ENCODE measurements at places on chromosomes 5 and 9. TPM values are rescaled to one million over a fixed set of nuclear protein-coding genes. Genes with fewer than 3 reads are reported as not detected.

- H3K4me3 ChIP-seq, result no peak overlapping the region
- peaks cover 18% of the 10 kb centered on the region for H3K4me1 ChIP-seq
- no peaks in the 10 kb centered on the region for H3K27me3 ChIP-seq
These were observed 6.1 kb upstream of the ZNF79 start for GRCh38 chr9:127418037-127418471.

Gene ZCCHC9
- total RNA-seq, result 30.3 TPM

Gene MARVELD2
- total RNA-seq, result 48.7 TPM

DNA sequence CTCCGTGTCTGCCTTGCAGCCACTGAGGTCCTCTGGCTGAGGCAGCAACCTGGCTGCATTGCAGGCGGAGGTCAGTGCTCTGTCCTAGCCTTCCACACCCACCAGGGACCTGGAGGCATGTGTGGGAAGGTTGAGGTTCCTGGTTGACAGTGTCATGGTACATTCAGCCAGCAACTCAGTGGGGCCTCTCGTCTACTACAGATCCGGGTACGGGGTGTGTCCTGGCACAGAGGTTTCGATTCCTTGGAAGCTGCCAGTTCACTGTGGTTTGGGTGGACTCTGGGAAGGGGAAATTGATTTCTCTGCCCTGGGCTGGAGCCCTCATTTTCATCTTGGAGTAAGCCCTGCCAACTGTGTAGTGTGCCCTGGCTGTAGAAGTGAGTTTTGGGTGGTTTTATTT, 45.1 kb downstream of the PDE8B start:
- peak; percentile 13 for DNase-seq
- no peak overlapping the region for H3K27ac ChIP-seq
- no peak overlapping the region for H3K4me3 ChIP-seq

GRCh38 chr5:89604342-89604741, 721.4 kb upstream of the MEF2C start:
- no peaks in the 10 kb centered on the region for H3K4me1 ChIP-seq
- no peak for DNase-seq
- H3K27ac ChIP-seq, result no peak overlapping the region
- no peaks in the 10 kb centered on the region for H3K36me3 ChIP-seq

Gene UBAP1
- 37.8 TPM for total RNA-seq

Gene CCDC187
- total RNA-seq, result 0.41 TPM

DNA sequence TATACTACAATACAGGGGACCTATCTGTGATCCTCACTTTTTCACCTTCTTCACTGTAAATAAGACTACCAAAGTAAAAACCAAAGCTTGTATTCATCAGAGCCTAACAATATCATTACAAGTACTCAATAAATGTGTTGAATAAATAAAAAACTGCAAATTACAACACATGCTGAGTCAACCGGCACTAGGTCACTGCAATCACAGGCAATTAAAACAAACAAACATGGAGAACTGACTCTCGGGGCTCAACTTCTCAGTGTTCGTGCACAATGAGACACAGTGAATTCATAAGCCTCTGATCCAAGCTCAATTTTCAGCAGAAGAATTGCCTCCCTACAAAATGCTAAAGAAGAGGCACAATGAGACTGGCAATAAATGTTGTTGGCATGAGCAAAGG, 69.2 kb downstream of the CDK5RAP2 start:
- DNase-seq, result no peak
- H3K4me3 ChIP-seq, result no peak overlapping the region
- H3K27me3 ChIP-seq, result no peaks in the 10 kb centered on the region

Gene CNTLN
- 2.2 TPM for total RNA-seq

GRCh38 chr5:131384616-131385214, 120.9 kb downstream of the CDC42SE2 start:
- H3K27ac ChIP-seq, result no peak overlapping the region
- no peaks in the 10 kb centered on the region for H3K36me3 ChIP-seq
- no peak overlapping the region for H3K4me3 ChIP-seq
- H3K4me1 ChIP-seq, result peaks cover 37% of the 10 kb centered on the region
- DNase-seq, result no peak

- H3K36me3 ChIP-seq, result no peaks in the 10 kb centered on the region
- no peaks in the 10 kb centered on the region for H3K4me1 ChIP-seq
- H3K4me3 ChIP-seq, result no peak overlapping the region
- H3K27ac ChIP-seq, result no peak overlapping the region
- no peaks in the 10 kb centered on the region for H3K27me3 ChIP-seq
- no peak for DNase-seq
These were observed 239.3 kb upstream of the GRIN3A start for GRCh38 chr9:101977614-101978210.

Gene CDH12
- total RNA-seq, result not detected

Gene PCDHB4
- 0.68 TPM for total RNA-seq

Gene KIF20A
- total RNA-seq, result 1.9 TPM

DNA sequence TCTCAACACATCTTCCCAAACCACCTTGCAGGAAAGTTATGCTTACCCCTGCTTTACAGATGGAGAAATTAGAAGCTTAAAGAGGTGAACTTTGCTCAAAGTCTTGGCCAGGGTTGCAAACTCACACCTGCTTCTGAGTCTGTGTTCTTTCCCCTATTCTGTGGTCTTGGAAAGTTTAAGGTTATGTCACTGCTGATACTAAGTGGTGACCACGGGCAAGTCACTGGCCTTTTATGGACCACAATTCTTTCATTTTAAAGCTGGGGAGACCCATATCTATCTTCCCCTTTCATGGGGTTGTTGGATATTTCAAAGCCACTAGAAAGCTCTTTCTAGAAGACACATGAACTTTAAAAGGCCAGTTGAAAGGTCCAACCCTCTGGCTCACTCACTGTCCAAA, 95.4 kb upstream of the KLF4 start:
- DNase-seq, result no peak
- no peak overlapping the region for H3K27ac ChIP-seq

GRCh38 chr9:103243553-103243952, 248.4 kb downstream of the CYLC2 start:
- H3K36me3 ChIP-seq, result no peaks in the 10 kb centered on the region
- H3K27ac ChIP-seq, result no peak overlapping the region
- no peaks in the 10 kb centered on the region for H3K27me3 ChIP-seq
- H3K4me1 ChIP-seq, result no peaks in the 10 kb centered on the region
- H3K4me3 ChIP-seq, result no peak overlapping the region
- DNase-seq, result no peak

DNA sequence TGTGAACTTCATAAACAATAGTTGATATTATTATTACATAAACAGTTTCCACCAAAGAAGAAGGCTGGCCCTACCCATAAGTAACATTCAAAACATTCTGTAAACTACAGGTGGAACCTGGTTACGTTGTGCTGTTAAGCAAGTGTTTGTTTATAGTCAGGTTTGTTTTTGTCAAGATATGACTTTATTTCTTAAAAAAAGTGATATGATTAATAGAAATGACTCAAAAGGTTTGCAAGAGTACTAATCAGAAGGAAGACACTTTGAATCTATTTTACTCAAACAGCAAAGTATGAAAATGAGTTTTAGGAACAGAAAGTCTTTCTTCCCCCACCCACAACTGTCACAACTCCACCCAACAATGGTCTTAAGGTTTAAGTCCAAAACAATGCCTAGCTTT, 220.8 kb downstream of the PLK2 start:
- no peak for DNase-seq
- no peaks in the 10 kb centered on the region for H3K4me1 ChIP-seq
- H3K4me3 ChIP-seq, result no peak overlapping the region
- H3K27me3 ChIP-seq, result no peaks in the 10 kb centered on the region

GRCh38 chr5:140186267-140186671, 11.3 kb downstream of the CYSTM1 start:
- H3K27ac ChIP-seq, result no peak overlapping the region
- no peaks in the 10 kb centered on the region for H3K27me3 ChIP-seq
- no peak for DNase-seq
- no peak overlapping the region for H3K4me3 ChIP-seq
- H3K4me1 ChIP-seq, result peaks cover 38% of the 10 kb centered on the region

GRCh38 chr9:34989946-34990635, 546 bp downstream of the DNAJB5 start:
- H3K4me1 ChIP-seq, result peaks cover 53% of the 10 kb centered on the region
- peak; percentile 63 for DNase-seq
- peak overlapping the region; percentile 56 for H3K4me3 ChIP-seq

Gene SNX24
- 13.1 TPM for total RNA-seq

- H3K27me3 ChIP-seq, result no peaks in the 10 kb centered on the region
- no peaks in the 10 kb centered on the region for H3K36me3 ChIP-seq
- peak overlapping the region; percentile 96 for H3K27ac ChIP-seq
- H3K4me1 ChIP-seq, result peaks cover 27% of the 10 kb centered on the region
These were observed 27.4 kb downstream of the PCDH1 start for GRCh38 chr5:141850786-141851185.

Gene SMIM33
- total RNA-seq, result not detected

Gene TMOD1
- 7.3 TPM for total RNA-seq

Gene PROP1
- total RNA-seq, result not detected

GRCh38 chr5:151128817-151129216, 28.8 kb downstream of the ANXA6 start:
- no peak overlapping the region for H3K27ac ChIP-seq
- DNase-seq, result no peak
- H3K4me1 ChIP-seq, result peaks cover 12% of the 10 kb centered on the region
- H3K36me3 ChIP-seq, result no peaks in the 10 kb centered on the region
- H3K27me3 ChIP-seq, result no peaks in the 10 kb centered on the region

GRCh38 chr9:137604345-137605086, 970 bp upstream of the ARRDC1 start:
- no peaks in the 10 kb centered on the region for H3K36me3 ChIP-seq
- peak overlapping the region; percentile 85 for H3K27ac ChIP-seq
- peak overlapping the region; percentile 74 for H3K4me3 ChIP-seq
- H3K27me3 ChIP-seq, result no peaks in the 10 kb centered on the region

DNA sequence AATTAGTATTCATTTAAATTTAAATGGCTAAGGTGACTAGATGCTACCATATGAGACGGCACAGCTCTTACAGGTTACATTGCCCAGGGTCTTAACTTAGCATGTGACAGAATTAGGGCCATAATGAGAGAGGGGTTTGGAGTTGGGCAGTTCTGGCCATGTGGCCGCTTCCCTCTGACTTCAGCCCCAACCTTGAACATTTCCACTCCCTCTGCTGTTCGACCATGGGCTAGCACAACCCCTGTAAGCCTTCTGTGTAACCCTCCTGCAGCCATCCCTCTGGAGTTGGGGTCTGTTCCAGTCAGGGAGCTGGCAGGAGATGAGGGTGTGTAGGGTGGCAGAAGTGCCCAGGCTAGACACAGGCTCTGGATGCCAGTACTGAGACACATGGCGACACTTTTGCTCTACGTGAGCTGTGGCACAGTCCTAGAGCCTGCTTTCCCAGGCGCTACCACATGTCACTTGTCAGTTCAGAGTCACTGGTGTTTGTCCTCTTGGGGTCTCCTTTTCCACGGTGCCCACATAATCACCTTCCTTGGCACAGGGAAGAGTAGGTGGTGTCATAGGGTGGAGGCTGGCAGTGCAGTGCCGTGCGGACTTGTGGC, 128.7 kb upstream of the PITX1 start:
- no peak overlapping the region for H3K4me3 ChIP-seq
- no peaks in the 10 kb centered on the region for H3K4me1 ChIP-seq
